T-helper 1 cell treated with Interleukin-12 subunit alpha and Interleukin-12 subunit beta and Interleukin-4 antibody, amounts not matched to agents 30 ng/mL and 1 ng/mL, for 36 hours (primary cell): ENCODE measurements at places on chromosomes 7 and 10. TPM values are rescaled to one million over a fixed set of nuclear protein-coding genes. Genes with fewer than 3 reads are reported as not detected.

PTER gene
- 9.6 and 9.8 TPM in 2 replicates for total RNA-seq

TLL2 gene
- total RNA-seq = 0.10 TPM in 1 of 2 replicates, not detected in the other

UPK3B gene
- total RNA-seq = 0.46 and 2.0 TPM in 2 replicates

OPN4 gene
- total RNA-seq = not detected in 2 replicates

COBL gene
- not detected in 2 replicates for total RNA-seq

CPA2 gene
- not detected in 2 replicates for total RNA-seq

SLF2 gene
- 40.6 and 43.0 TPM in 2 replicates for total RNA-seq

LCOR gene
- total RNA-seq = 26.7 and 30.5 TPM in 2 replicates

GIMAP5 gene
- 242 and 253 TPM in 2 replicates for total RNA-seq

CALN1 gene
- total RNA-seq = 0.15 and 0.20 TPM in 2 replicates

TMEM236 gene
- total RNA-seq = 0.02 and 0.07 TPM in 2 replicates

DLX5 gene
- not detected in 2 replicates for total RNA-seq

CHAT gene
- total RNA-seq = not detected in 2 replicates

OGDH gene
- total RNA-seq = 136 and 149 TPM in 2 replicates

PRTFDC1 gene
- 0.27 and 1.0 TPM in 2 replicates for total RNA-seq

AKR1C4 gene
- not detected in 2 replicates for total RNA-seq

SPOCK2 gene
- 341 and 344 TPM in 2 replicates for total RNA-seq

EPHA1 gene
- total RNA-seq = 0.20 and 0.66 TPM in 2 replicates

INTS1 gene
- 80.9 and 90.5 TPM in 2 replicates for total RNA-seq

PIP gene
- not detected in 2 replicates for total RNA-seq

OPN1SW gene
- total RNA-seq = not detected in 2 replicates

ITIH5 gene
- total RNA-seq = not detected in 2 replicates

PLCE1 gene
- total RNA-seq = 0.02 and 0.05 TPM in 2 replicates

SLC35G1 gene
- 4.3 and 5.4 TPM in 2 replicates for total RNA-seq

GPR22 gene
- not detected in 2 replicates for total RNA-seq

PODXL gene
- total RNA-seq = 1.1 and 1.9 TPM in 2 replicates

UTF1 gene
- not detected in 2 replicates for total RNA-seq

SEMA4G gene
- total RNA-seq = 0.85 and 0.88 TPM in 2 replicates

ITGB8 gene
- total RNA-seq = not detected in 2 replicates

LIPM gene
- total RNA-seq = not detected in 2 replicates

GATA3 gene
- total RNA-seq = 59.5 and 62.6 TPM in 2 replicates

SEMA3A gene
- 0.17 TPM in 2 replicates for total RNA-seq

AOAH gene
- total RNA-seq = 20.8 and 28.1 TPM in 2 replicates

C10orf95 gene
- total RNA-seq = 0.20 TPM in 1 of 2 replicates, not detected in the other

ADK gene
- total RNA-seq = 27.1 and 28.8 TPM in 2 replicates

PLAC9 gene
- total RNA-seq = not detected in 2 replicates

NUP205 gene
- total RNA-seq = 83.5 and 83.8 TPM in 2 replicates

FGFBP3 gene
- total RNA-seq = 1.3 and 1.7 TPM in 2 replicates

ABCA13 gene
- total RNA-seq = 0.05 and 0.29 TPM in 2 replicates

ZFYVE27 gene
- 33.1 and 33.6 TPM in 2 replicates for total RNA-seq

CDC14C gene
- not detected in 2 replicates for total RNA-seq

VWA2 gene
- not detected in 2 replicates for total RNA-seq

GSDME gene
- total RNA-seq = 3.8 and 3.9 TPM in 2 replicates

TMEM176A gene
- total RNA-seq = not detected in 2 replicates

STEAP2 gene
- total RNA-seq = 0.07 TPM in 1 of 2 replicates, not detected in the other

ANKRD16 gene
- total RNA-seq = 5.2 TPM in 2 replicates

VIPR2 gene
- 0.54 and 0.56 TPM in 2 replicates for total RNA-seq

CPA4 gene
- not detected in 2 replicates for total RNA-seq

ADD3 gene
- total RNA-seq = 268 TPM in 2 replicates

SNCG gene
- total RNA-seq = 0.29 TPM in 1 of 2 replicates, not detected in the other

IGF2BP3 gene
- total RNA-seq = 1.7 and 2.2 TPM in 2 replicates

GPC2 gene
- total RNA-seq = 4.4 and 5.6 TPM in 2 replicates

AKR1C8 gene
- total RNA-seq = 1.4 and 1.9 TPM in 2 replicates
